ENCODE measurements at places on chromosomes 7 and 10.
A peak's percentile ranks its signal among the peaks of the same experiment; 100 is the strongest.

DNA sequence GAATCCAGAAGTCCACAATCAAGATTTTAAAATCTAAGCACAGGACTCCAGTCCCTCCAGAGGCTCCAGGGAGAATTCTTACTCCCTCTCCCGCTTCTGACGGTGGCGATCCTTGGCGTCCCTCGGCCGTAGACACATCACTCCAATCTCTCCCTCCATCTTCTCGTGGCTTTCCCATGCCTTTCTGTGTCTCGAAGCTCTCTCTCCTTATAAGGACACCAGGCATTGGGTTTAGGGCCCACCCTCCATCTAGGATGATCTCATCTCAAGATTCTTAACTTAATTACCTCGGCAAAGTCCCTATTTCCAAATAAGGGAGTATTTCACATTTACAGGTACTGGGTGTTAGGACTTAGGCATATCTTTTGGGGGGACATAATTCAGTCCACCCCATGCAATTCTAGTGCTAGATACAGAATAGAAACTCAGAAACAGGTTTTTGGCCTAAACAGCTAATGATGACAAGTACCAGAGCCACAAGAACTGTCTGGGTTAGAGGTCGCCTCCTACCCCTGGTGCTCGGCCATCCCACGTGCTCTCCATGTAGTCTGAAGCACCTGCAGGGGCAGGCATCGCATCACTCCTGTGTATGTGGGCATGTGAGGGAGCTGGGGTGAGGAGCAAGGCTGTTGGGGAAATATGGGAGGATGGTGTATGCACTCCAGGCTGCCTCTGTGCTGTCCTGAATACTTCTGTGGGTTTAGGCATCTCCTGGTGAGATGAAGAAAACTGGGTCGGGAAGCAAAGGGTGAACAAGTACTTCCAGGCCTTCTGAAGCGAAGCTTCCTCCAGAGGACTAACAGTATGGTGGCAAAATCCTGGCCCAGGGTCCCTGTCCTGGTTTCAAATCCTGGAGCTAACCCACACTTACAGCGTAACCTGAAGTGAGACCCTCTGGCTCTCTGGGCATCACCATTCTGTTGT lies 298.3 kb upstream of the ZMIZ1 start:
- DNase-seq: no peak

GRCh38 chr7:42924223-42924838 lies 7.6 kb downstream of the PSMA2 start:
- DNase-seq: no peak

DNA sequence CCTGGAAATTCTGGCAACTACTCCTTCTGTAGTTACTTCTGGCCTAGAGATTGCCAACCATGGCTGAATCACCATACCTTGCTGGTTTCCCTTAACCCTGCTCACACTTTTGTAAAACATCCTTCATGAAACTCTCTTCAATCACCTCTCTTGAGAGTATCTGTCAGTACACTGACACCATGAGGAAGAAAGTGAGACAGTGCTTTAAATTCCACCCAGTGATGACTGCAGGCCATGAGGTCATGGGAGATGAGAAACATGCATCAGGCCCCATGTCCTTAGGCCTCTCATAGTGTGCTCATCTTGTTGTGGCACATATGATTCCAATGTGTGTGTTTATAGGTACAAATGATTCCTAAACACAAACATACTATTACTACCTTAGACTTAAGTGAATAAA lies 24.6 kb upstream of the NAMPT start:
- no peak for DNase-seq

DNA sequence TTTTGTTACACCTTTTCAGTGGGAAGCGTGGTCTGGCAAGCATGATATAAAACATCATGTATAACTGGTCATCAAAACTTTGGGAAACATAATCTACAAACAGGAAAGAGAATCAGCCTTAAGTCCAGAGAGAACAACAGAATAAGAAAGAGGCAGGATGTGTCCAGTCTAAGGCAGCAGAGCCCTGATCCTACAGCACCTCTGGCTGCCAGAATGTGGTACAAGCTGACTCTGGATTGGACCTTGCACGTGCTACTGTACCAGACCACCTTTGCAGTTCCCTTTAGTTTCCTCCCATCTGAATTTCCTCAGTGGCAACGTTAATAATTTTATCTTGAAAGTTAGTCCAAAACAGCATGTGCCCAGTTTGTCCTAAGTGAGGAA lies 824.6 kb upstream of the IGFBP3 start:
- DNase-seq: no peak

GRCh38 chr7:140981951-140982350 lies 32.8 kb downstream of the MRPS33 start:
- DNase-seq: no peak

DNA sequence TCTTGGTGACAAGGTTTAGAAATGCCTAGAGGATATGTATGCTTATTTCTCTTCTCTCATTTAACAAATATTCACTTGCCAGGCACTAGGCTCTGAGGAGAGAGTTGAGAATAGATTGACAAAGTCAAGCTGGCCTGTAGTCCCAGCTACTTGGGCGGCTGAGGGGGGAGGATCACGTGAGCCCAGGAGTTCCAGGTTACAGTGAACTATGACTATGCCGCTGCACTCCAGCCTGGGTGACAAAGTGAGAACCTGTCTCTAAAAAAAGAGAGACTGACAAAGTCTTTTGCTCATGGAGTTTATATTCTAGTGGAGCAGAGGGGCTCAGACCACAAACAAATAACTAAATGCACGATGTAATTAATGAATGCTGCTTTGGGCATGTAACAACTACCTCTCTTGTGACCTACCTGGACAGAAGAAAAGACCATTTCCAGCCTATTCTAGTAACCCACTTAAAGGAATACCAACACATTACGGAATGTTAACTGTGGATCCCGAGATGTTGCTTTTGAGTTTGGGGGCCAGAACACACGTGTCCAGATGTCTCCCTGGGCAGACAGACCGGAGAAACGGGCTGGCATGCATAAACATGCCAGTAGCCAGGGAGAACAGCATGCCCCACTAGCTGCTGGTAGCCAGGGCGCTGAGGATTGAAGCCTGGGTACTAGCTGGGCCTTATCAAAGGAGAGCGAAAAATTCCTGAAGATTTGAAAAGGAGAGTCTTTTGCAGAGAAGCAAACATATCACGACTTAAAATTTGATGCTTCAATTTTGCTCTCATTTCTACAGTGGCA lies 2.6 kb upstream of the BMPR1A start:
- DNase-seq: no peak

GRCh38 chr7:118153551-118154177 lies 30.3 kb upstream of the LSM8 start:
- no peak for DNase-seq

DNA sequence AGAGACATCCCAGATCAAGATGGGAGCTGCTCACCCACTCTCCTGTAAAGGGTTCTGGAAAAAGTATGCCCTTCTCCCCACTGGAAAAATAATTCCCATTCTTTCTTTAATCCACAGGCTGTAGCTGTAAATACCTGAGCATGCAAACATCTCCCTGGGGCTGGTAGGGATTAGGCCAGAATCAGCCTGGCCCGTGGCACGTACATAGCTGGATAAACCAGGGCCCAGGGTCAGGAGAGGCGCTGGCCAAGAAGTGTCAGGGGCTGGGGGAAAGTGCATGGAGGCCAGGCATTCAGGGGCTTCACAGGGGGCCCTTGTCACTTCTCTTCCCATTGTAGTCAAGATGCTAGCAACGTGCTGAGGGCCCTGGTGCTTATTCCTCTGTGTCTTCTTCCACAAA lies 30.7 kb upstream of the AQP1 start:
- DNase-seq: no peak

- no peak for DNase-seq
Measured at GRCh38 chr7:92917230-92917629, 80.9 kb upstream of the CDK6 start.

DNA sequence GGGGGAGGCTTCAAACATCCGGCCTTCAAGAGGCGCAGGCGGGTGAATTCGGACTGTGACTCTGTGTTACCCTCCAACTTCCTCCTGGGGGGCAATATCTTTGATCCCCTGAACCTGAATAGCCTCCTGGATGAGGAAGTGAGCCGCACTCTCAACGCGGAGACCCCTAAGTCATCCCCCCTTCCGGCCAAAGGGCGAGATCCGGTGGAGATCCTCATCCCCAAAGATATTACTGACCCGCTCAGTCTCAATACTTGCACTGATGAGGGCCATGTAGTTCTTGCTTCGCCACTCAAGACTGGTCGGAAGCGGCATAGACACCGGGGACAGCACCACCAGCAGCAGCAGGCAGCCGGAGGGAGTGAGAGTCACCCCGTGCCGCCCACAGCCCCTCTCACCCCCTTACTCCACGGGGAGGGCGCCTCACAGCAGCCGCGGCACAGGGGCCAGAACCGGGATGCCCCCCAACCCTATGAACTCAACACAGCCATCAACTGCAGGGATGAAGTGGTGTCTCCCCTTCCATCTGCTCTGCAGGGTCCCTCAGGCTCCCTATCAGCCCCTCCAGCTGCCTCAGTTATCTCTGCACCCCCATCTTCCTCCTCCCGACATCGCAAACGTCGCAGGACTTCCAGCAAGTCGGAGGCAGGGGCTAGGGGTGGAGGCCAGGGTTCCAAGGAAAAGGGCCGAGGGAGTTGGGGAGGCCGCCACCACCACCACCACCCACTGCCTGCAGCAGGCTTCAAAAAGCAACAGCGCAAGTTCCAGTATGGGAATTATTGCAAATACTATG lies 1.1 kb downstream of the MEPCE start:
- no peak for DNase-seq

DNA sequence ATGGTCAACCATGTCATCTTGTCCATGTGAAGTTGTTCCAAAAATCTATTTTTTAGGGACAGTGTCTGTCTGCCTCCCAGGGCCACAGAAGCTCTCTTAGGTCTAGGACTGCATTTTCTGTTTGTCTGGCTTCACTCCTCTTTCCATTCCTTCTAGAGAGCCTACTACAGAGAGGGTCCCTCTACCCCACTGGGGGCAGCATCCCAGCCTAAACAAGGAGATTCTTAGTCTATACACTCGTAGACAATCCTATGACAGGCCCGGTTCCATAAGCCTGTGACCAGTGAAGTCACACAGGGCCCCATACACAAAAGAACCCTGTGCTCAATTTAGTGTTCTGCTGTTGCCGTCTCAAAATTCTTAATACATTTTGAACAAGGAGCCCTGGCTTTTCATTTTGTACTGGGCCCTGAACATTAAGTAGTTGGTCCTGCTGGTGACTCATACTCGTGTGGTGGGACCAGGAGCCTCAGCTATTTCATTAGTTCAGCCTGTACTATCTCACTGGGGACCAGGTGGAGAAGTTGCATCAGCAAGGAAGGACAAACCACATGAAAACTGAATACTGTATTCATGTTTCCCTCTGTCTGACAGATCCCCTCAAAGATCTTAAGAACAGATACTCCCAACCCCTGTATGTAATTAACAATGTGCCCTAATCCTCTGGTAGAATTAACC lies 23.5 kb upstream of the FAM180A start:
- DNase-seq: no peak

GRCh38 chr10:76049581-76050290 lies 618.3 kb downstream of the LRMDA start:
- DNase-seq: no peak

- DNase-seq: no peak
Measured at GRCh38 chr7:37033141-37033540, 308.8 kb upstream of the AOAH start.

DNA sequence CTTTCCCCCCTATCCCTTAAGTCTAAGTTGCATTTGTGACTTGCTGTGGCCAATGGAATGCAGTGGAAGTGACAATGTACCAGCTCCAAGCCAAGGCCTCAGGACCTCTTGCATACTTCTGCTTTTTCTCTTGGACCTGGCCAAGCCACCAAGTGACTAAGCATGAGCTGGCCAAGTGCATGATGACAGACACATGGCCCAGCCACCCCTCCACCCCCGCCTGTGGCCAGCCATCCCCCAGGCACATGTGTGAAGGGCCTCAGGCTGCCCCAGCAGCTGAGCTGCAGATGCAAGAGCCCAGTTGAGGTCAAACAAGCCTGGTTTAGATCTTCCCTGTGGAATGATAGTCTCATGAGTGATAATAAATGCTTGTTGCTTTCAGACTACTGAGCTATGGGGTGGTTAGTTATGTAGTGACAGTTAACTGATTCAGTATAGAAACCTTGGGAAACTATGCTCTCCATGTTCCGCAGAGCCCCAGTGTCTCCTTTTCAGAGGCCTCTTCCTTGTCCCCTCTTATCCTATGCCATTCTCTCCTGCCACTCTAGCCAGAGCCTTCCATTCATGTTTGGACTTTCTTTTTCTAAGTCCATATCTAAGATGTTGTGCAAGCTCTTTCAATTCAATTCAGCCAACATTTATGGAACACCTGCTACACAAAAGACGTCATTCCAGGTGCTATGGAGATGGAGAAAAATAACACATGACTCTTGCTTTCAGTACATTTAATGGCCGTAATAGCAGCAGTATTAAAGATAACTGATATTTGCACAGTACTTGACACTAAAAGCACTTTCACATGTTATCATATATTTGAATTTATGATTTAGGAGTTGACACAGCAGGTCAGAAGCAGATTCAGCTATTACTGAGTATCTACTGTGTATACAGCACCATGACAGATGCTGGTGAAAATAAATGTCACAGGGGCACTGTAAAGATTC lies 55.5 kb upstream of the LOXL4 start:
- DNase-seq: peak; percentile 5

- no peak for DNase-seq
Measured at GRCh38 chr7:110548372-110548771, 542.6 kb upstream of the LRRN3 start.

GRCh38 chr10:99337311-99337811 lies 8.2 kb downstream of the CNNM1 start:
- DNase-seq: no peak

- DNase-seq: no peak
Measured at GRCh38 chr10:15742836-15743235, 23.1 kb upstream of the ITGA8 start.
